Pulmonary artery endothelial cell (primary cell): ENCODE measurements at places on chromosomes 7 and 10. TPM values are rescaled to one million over a fixed set of nuclear protein-coding genes. Genes with fewer than 3 reads are reported as not detected.

IRF5 gene
- 0.18 and 0.26 TPM in 2 replicates for total RNA-seq

SAMD9L gene
- 15.0 and 26.8 TPM in 2 replicates for total RNA-seq

ACHE gene
- total RNA-seq, result 0.33 and 0.81 TPM in 2 replicates

NXPH1 gene
- not detected in 2 replicates for total RNA-seq

GLCCI1 gene
- total RNA-seq, result 1.5 and 3.0 TPM in 2 replicates

ELFN1 gene
- 0.79 and 1.2 TPM in 2 replicates for total RNA-seq

CCDC6 gene
- total RNA-seq, result 24.1 and 27.3 TPM in 2 replicates

GRID1 gene
- total RNA-seq, result not detected in 2 replicates

NPFFR1 gene
- total RNA-seq, result not detected in 2 replicates

SUGCT gene
- total RNA-seq, result 0.88 and 2.4 TPM in 2 replicates

AGBL3 gene
- total RNA-seq, result 1.4 and 1.5 TPM in 2 replicates

HABP2 gene
- total RNA-seq, result not detected in 2 replicates

EMX2 gene
- total RNA-seq, result not detected in 2 replicates

FAM131B gene
- 1.2 and 1.5 TPM in 2 replicates for total RNA-seq

CHCHD1 gene
- total RNA-seq, result 30.9 and 31.3 TPM in 2 replicates

LRRC4 gene
- total RNA-seq, result 0.40 and 0.99 TPM in 2 replicates

METTL27 gene
- 0.99 and 1.0 TPM in 2 replicates for total RNA-seq

RNF148 gene
- 0.86 and 1.7 TPM in 2 replicates for total RNA-seq

GARIN1A gene
- 0.13 and 0.18 TPM in 2 replicates for total RNA-seq

MMD2 gene
- total RNA-seq, result not detected in 2 replicates

CYP2C9 gene
- total RNA-seq, result not detected in 2 replicates

ATG9B gene
- under 0.01 TPM in 1 of 2 replicates, not detected in the other for total RNA-seq

SPDYE6 gene
- total RNA-seq, result not detected in 2 replicates

POM121 gene
- total RNA-seq, result 5.0 and 5.2 TPM in 2 replicates

MKX gene
- not detected in 2 replicates for total RNA-seq

POLD2 gene
- 105 and 130 TPM in 2 replicates for total RNA-seq

SORCS1 gene
- not detected in 2 replicates for total RNA-seq

ASZ1 gene
- not detected in 2 replicates for total RNA-seq

ANXA8L1 gene
- 0.04 TPM in 1 of 2 replicates, not detected in the other for total RNA-seq
